ENCODE measurements at places on chromosomes 3 and 15.

- DNase-seq: no peak
Measured at GRCh38 chr3:193564012-193564411, 9.3 kb upstream of the ATP13A4 start.

GRCh38 chr15:90320062-90320884 is 31.8 kb upstream of the ZNF774 start:
- peak; percentile 89 for DNase-seq

DNA sequence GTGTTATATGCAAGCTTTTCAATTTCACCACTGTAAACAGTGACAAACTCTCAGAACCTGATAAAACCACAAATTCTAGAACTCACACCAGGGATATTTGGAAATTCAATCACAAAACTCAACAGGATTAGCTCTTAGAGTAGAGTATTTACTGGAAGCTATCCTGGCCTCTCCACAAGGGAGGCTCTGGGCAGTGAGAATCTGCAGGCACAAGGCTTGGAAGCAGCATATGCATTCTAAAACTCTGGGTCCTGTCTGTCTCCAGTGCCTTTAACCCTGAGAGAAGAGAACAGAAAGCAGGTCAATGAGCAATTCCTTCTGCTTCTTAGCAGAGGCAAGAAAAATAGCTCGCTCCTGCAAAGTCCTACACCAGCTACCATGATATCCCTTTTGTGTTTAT is 23.4 kb downstream of the PLSCR4 start:
- DNase-seq: no peak

DNA sequence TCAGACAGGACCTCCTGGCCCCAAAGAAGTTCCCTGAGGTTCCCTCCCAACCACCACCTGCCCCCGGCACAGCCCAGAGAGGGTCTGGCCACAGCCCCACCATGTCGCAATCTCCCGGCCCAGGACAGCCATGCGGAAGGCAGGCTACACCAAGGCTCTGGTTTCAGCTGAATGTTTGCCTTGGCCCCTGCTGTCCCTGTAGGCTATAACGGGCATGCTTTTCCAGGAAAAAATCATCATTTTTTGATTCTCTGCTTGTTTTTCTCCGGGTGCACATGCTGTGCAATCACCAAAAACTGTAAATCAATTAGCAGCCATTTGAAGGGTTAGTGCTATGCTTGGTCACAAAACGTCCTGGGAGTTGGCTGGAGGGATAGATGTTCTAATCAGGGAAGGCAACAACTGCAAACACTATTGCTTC is 142.7 kb upstream of the IGF1R start:
- DNase-seq: peak; percentile 20

DNA sequence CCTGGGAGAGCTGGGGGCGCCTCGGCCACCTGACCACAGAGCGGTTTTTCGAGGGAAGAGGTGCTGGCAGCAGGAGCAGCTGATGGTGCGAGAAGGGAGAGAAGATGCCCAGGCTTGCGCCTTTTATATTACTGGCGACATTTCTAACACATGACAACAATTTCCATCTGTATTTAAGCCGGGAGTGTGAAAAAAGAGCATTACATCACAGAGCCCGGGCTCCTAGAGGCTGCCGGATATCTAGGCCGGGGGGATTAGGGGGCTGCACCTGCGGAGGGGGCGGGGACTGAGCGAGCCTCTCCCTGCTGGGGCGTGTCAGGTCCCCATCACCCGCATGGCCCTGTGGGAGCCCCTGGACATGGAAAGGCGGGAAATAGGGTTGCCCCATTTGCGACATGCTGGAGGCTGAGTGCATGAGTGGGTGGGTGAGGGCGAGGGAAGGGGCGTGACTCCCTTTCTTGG is 440.7 kb downstream of the MAGI1 start:
- DNase-seq: peak; percentile 29

- no peak for DNase-seq
Measured at GRCh38 chr3:29757054-29757777, 476.3 kb downstream of the RBMS3 start.

DNA sequence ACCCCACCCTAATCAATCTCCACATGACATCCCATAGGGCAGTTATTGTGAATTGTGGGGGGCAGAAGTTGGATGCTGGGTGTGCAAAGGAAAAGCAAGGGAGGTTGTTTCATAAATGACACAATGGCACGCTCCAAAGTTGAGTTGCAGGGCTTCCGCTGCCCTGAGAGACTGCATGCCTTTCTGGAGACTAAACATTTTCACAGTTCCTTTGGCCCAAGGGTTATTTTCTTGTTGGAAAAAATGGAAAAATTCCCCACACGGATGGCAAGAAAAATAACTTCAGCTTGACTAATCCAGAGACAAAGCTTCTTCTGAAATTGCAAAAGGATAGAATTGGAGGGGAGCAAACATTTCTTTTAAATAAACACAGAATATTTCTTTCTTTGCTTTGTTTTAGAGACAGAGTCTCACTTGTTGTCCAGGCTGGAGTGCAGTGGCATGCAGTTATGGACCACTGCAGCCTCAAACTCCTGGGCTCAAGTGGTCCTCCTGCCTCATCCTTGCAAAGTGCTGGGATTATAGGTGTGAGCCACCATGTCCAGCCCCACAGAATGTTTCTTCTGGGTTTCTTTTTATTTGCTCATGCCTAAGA is 19.1 kb upstream of the TPM1 start:
- no peak for DNase-seq

DNA sequence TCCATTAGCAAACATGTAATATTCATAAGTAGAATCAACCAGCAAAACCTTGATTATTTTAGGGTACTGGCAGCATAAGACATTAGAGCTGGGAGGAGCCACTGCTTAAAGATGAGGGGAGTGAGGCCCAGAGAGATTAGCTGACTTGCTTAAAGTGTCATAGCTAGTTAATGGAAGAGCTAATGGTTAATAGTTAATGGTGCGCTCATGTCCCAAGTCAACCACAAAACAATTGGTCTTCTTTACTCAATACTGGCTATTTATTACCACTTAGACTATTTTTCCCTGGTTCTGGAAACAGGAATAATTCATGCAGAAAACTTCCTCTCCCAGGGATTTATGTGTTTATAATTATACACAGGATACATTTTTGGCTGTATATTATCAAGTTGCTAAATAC is 33.1 kb downstream of the EIF4E3 start:
- DNase-seq: no peak

- DNase-seq: no peak
Measured at GRCh38 chr3:107861904-107862303, 228.9 kb downstream of the CD47 start.

GRCh38 chr15:66524838-66525237 is 19.7 kb downstream of the ZWILCH start:
- DNase-seq: no peak

- DNase-seq: no peak
Measured at GRCh38 chr3:116640109-116640508, 69.5 kb upstream of the TUSC7 start.

- no peak for DNase-seq
Measured at GRCh38 chr3:171314341-171314740, 145.9 kb downstream of the TNIK start.

GRCh38 chr15:81498294-81498693 is 124.3 kb upstream of the TMC3 start:
- no peak for DNase-seq

DNA sequence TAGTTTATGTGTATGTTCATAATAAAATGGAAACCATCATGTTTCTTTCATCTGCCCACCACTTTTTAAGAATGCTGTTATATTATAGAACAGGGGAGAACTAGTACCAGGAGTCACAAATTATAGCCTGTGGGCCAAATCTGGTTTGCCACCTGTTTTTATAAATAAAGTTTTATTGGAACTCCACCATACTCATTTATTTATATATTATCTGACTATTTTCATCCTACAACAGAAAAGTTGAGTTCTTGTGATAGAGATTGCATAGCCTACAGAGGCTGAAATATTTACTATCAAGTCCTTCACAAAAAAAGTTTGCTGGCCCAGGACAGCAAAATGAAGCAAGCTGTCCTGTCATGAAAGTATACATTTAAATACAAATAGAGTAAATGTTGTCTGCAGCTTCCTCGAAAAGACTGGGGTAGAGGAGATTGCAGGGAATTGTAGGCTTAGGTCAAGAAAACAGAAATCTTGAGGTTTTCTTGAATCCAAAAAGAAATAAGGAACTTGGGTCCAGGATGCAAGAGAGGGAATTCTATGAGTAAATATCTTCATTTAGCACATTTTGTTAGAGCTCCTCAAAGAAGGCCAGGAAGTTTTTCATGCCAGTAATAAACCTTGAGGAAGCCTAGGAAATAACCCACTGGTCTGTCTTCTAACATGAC is 41.1 kb downstream of the FILIP1L start:
- no peak for DNase-seq

- DNase-seq: peak; percentile 10
Measured at GRCh38 chr3:119295816-119296726, 1.9 kb downstream of the ARHGAP31 start.

- DNase-seq: peak; percentile 55
Measured at GRCh38 chr3:162367429-162368260, 871.0 kb downstream of the OTOL1 start.

DNA sequence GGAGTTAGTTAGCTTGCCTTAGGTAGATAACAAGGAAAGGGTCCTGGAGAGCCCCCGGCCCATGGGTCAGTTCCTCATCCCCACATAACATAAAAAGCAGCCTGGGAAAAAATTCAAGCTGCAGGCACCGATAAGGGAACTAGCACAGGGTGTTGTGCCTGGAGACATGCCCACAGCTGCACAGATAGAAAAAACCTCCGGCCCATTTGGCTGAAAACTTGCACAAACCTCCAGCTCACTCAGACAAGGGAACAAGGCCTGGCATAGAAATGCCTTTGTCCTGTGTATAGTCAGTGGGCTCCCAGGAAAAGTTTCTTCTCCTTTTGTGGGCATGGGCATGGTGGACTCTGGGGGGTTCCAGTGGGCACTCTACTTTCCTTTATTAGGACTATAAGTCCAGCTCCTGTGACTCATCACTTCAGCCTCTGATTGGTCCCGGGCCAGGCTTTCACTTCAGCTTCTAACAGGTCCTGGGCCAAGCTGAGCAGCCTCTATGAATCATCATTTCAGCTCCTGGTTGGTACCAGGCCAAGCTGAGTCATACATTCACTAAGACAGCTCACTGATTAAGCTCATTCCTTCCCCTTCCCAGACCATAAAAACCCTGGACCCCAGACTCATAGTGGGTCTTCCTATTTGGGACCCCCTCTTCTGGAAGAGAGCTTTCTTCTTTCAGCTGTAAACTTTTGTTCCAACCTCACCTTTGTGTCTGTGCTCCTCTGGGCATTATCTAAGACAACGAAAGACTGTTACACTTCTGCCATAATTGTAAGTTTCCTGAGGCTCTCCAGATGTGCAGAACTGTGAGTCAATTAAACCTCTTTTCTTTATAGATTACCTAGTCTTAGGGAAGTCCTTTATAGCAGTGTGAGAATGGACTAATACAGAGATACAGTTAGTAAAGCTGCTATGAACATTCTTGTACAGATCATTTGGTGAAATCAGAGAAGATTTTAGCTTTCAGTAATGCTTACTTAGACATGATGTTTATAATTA is 348.0 kb upstream of the DPPA4 start:
- no peak for DNase-seq

DNA sequence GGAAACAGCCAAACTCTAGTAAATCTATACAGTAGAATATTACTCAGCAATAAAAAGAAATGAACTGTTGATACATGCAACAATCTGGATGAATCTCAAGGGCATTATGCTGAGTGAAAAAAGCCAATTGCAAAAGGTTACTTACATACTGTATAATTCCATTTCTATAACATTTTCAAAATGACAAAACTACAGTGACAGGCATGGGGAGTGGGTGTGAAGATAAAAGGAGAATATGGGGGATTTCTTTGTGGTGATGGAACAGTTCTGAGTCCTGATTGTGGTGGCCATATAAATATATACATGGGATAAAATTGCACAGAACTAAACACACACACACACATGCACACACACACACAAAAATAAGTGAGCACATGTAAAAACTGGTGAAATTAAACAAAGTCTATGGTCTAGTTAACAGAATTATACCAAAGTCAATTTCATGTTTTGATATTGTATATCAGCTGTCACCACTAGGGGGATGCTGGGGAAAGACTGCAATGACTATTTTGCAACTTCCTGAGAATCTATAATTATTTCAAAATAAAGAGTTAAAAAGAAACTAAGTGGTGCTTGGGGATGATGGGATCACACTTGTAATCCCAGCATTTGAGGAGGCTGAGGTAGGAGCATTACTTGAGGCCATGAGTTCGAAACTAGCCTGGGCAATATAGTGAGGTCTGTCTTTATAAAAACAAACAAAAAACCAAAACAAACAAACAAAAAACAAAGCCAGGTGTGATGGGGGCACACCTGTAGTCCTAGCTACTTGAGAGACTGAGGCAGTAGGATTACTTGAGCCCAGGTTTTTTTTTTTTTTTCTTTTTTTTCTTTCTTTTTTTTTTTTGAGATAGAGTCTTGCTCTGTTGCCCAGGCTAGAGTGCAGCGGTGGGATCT is 66.0 kb downstream of the SPTSSB start:
- DNase-seq: no peak

GRCh38 chr3:157417247-157417646 is 19.4 kb upstream of the PTX3 start:
- no peak for DNase-seq

DNA sequence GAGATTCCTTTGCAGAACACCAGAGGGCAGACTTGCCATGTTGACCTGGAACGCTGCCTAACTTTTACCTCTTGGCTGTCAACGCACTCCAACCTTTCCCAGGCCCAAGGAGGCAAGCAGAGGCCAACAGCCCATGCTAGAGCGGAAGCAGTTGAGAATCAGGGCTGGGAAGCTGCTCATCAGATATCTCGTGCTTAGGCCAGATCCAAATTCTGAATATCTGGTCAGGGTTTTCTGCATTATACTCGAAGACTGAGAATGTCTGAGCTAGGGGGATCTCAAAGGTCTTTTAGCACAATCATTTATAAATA is 2.5 kb downstream of the XIRP1 start:
- DNase-seq: peak; percentile 57

GRCh38 chr3:13574083-13574797 is 25.3 kb downstream of the FBLN2 start:
- DNase-seq: no peak

DNA sequence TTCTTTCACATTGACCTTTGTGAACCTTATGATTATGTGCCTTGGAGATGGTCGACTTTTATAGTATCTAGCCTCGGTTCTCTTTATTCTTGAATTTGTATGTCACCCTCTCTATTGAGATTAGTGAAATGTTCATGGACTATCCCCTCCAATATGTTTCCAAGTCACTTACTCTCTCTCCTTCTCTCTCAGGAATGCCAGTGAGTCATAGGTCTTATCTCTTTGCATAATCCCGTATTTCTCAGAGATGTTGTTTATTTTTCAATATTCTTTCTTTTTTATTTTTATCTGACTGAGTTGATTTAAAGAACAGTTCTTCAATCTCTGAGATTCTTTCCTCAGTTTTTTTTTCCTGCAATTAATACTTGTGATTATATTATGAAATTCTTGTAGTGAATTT is 411.6 kb upstream of the CADM2 start:
- DNase-seq: no peak

Data from skin of body (tissue), 3 donors.